ENCODE measurements at places on chromosomes 2 and 18.

- DNase-seq: no peak
Observed at GRCh38 chr2:196000551-196000950, 68.1 kb downstream of the DNAH7 start.

GRCh38 chr2:84129018-84129417, 330.1 kb downstream of the SUCLG1 start:
- no peak for DNase-seq

DNA sequence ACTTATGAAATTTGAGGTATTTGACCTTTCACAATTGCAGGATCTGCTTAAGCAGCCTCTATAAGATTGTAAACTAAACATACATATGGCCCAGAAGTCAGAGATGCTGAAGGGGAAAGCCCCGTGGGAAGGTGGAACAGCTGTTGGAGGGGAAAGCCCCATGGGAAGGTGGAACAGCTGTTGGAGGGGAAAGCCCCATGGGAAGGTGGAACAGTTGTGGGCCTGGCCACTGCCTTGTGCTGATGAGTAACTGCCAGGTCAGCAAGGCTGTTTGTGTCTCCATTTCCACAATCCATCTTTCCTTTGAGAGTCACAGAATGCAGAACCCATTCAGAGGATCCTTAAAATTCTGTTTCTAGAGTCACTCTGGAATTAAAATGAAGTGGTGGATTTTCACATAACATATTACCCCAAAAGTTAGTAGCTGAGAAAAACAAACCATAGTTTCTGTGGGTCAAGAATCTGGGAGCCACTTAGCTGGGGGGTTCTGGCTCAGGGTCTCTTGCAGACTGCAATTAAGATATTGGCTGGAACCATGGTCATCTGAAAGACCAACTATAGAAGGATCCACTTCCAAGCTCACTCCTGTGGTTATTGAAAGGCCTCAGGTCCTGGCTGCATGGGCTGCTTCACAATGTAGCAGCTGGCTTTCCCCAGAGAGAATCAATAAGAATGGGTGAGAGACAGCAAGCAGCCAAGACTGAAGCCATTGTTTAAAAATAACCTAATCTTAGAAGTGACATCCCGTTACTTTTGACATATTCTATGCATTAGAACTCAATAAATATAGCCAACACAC, 86.6 kb upstream of the CAVIN2 start:
- no peak for DNase-seq

DNA sequence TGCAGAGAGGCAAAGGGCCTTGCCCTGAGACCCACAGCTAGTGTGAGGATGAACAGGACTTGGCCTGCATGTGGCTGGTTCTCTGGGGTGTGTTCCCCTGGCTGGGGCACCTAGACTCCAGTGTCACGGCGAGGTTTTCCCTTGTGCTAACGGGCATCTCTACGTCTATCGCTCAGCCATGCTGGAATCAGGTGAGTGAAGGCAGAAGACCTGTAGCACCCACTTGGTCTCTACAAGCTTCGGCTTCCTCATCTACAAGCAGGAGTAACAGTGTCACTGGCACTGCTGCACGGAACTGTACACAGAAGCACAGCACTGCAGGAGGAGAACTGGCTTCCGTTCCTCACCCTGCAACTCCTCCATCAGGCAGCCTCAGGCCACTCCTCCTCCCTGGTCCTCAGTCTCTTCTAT, 30.6 kb downstream of the HS1BP3 start:
- no peak for DNase-seq

GRCh38 chr2:201735486-201735885, 37.0 kb upstream of the MPP4 start:
- DNase-seq: no peak

GRCh38 chr2:187615902-187616301, 61.7 kb upstream of the TFPI start:
- no peak for DNase-seq

- DNase-seq: no peak
Observed at GRCh38 chr2:60597346-60597745, 43.9 kb upstream of the BCL11A start.

DNA sequence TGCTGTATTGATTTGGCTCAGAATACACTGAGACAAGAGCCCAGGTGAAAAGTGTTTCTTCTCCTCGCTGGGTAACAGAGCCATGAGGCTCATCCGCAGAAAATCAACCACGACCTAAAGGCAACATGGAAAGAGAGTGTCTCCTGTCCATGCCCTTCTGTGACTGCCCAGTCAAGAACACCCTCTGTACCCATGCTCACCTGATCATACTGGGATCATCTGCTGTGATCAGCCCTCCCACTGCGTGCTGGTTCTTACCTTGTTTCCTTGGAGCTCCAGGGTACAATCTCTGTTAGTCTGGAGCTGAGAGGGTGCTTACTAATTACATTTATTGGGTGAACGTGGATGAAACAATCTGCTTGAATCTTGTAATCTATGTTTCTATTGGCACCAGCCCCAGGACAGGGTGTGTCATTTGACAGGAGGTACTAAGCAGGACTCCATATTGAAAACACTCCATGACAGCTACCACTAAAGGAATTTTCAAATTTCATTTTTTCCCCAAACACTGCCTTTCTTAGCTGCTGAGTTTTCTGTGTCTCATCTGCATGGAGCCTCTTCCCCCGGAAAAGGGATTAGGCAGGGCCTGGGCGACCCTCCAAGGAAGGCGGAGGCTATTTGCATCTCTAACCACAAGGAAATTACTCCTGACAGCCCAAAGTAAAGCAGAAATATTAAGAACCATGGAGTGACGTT, 39.7 kb upstream of the GRP start:
- DNase-seq: no peak

GRCh38 chr18:72652990-72653593, 109.0 kb upstream of the CBLN2 start:
- no peak for DNase-seq

- no peak for DNase-seq
Observed at GRCh38 chr2:232731470-232731869, 34.3 kb downstream of the GIGYF2 start.

- DNase-seq: no peak
Observed at GRCh38 chr2:98028931-98029717, 33.4 kb upstream of the TMEM131 start.

GRCh38 chr2:6993229-6993640, 76.0 kb downstream of the RNF144A start:
- DNase-seq: no peak

DNA sequence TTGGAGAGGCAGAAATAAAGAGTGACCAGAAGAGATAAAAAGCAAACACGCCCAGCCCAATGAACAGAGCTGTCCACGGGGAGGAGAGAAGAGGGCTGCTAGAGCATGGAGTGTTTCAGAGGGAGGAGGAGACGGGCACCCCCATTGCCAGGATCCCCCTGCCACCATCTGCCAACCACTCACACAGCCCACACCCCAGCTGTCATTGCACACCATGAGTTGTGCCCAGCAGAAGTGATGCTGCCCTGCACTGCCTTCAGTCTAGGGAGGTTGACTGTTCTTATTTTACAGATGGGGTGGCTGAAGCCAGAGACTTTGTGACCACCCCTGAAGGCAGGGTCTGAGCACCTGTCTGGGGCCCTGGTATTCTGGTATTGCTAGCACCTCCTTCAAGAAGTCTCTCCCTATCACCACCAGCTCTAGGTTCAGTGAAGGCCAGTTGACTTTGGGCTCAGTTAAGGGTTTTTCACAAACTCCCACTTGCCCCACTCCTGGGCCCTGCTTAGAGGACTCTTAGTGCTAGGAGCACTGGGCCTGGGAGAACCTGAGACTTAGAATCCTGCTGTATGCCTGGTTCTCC, 2.4 kb downstream of the FABP1 start:
- no peak for DNase-seq

DNA sequence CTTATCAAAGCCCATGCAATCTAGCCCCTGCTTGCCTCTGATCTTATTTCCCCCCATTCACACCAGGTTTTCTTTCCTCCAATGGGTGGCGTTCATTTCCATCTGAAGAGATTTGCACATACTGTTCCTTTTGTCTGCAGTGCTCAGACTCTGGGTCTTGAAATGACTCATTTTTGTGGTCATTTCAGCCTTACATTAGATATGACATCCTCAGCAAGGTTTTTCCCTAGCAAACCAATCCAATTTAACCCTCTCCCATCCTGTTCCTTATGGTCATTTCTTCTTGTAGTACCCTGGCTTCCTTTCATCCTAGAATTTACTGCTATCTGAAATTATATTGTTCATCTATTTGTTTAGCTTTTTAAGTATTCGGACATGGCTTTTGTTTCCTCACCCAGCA, 42.5 kb upstream of the SCN1A start:
- DNase-seq: no peak

DNA sequence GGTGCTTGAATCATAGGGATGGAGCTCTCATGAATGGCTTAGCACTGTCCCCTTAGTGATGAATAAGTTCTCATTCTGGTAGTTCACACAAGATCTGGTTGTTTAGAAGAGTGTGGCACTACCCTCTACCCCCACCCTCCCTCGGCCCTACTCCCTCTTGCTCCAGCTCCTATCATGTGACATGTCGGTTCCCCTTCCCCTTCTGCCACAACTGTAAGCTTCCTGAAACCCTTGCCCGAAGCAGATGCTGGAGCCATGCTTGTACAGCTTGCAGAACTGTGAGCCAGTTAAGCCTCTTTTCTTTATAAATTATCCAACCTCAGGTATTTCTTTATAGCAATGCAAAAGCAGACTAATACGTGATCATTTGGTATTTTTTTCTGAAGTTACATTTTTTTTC, 1012.6 kb downstream of the BCL11A start:
- no peak for DNase-seq

- DNase-seq: no peak
Observed at GRCh38 chr2:80592106-80592505, 287.6 kb upstream of the LRRTM1 start.

DNA sequence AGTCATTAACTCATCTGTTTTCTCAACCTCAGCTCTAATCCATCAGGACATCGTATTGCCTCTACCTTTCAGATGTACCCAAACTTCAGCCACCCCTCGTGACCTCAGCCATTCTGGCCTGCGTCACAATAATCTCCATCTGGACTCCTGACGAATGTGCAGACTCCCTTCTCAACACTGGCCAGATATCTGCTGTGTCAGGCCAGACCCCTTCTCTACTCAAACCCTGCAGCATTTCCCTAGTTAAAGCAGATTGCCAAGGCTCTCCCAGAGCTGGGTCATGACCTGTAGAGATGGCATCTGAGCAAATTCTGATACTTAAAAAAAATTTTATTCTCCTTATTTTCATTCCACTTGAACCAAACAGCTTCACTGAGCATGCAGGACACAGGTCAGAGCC, 69.5 kb upstream of the TMEM18 start:
- no peak for DNase-seq

DNA sequence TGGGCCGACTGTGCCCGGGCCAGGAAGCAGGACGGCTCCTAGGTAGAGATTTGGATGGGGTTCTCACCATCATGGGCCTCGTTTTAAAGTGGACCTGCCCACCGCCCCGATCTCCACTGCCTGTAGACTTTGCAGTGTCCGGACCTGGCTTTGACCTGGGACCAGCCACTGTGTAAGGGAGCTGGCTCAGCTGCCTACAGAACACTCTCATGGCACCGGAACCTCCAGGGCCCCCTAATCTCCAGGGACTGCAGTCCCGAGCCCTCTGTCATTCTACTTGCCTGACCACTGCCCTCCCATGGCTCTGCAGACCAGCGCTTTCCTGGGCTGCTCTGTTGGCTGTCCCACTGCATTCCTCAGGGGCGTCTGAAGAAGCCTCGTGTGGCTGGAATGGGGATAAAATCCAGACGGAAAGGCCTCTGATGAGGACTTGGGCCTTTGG, 120.8 kb downstream of the GLI2 start:
- no peak for DNase-seq

- DNase-seq: no peak
Observed at GRCh38 chr2:214876815-214877214, 67.3 kb upstream of the BARD1 start.

DNA sequence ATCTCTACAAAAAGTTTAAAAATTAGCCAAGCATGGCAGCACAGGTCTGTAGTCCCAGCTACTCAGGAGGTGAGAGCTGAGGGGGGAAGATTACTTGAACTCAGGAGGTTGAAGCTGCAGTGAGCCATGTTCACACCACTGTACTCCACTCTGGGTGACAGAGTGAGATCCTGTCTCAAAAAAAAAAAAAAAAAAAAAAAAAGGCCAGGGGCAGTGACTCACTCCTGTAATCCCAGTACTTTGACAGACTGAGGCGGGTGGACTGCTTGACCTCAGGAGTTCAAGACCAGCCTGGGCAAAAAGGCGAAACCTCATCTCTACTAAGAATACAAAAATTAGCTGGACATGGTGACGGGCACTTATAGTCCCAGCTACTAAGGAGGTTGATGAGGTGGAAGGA, 37.0 kb downstream of the PUM2 start:
- no peak for DNase-seq

DNA sequence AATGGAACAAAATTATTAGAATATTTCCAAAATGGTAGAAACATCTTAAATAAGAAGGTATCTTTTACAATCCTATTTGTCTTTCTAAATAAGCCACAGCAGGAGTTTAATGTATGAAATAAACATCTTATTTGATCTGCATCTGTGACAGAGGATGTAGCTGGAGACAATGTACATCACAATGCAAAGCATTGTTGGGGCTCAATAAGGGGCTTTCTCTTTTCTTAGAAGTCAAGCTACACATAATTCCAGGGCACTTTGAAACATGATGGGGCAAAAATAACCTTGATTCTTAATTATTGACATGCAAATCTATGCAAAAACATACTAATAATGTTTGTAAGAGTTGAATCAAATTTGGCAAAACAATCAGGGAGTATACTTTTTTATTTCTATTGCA, 255.1 kb downstream of the DSC3 start:
- no peak for DNase-seq

DNA sequence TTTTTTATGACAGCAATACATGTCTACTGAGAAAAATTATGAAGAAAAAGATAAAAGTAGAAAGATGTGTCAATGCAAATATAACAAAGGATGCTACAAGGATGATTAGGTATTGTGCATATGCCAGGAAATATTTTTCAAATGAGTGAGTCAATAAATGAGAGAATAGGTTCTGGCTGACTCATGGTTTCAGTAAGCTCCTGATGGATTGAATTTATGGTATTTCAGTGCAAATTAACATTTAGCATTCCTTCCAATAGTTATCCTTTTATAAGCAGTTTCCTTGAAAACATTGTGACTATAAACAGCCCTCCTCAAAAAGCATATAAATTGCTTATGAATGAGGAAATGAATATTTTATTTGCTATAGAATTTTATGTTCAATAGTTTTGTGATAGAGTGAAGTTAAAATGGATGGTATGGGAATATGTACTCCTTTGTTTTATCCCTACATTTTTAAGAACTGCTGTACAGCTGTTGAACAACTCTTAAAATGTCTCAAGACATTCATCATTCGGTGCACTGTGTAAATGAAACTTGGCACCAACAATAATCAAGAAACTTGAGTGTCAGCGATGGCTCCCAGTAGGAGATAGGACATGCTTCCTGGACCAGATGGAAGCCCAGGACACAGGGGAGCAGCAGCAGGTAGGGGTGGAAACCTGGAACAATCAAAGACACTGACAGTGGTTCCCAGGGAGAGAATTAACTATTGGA, 144.7 kb downstream of the PMAIP1 start:
- no peak for DNase-seq

- DNase-seq: no peak
Observed at GRCh38 chr2:77310416-77310815, 211.8 kb downstream of the LRRTM4 start.
